CD8-positive, alpha-beta T cell (primary cell): ENCODE measurements at places on chromosomes 4 and X. TPM values are rescaled to one million over a fixed set of nuclear protein-coding genes. Genes with fewer than 3 reads are reported as not detected.

- no peak for DNase-seq
These were observed 233.6 kb downstream of the PDHA2 start for GRCh38 chr4:96073461-96073860.

DNA sequence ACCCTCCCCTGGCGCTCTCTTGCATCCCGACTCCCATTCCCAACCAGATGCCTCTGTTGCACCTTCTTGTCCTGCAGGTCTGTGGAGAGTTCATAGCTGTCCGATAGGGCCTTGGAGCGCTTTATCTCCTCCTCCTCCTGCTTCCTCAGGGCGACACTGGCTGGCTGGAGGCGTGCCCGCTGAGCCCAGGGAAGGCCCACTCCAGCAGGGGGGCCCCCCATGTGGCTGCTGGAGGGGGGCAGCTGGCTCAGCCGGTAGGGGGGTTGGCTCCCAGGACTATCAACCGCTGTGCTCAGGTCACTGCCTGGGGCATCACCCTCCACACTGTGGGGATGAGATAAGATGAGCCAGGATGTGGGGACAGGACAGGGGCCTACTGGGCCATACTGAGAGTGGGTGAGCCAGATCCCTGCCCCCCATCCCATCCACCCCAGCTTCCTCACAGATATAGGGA lies 25.6 kb downstream of the IQSEC2 start:
- no peak for DNase-seq

- DNase-seq = no peak
These were observed 89.8 kb downstream of the EIF4E start for GRCh38 chr4:98838977-98839618.

GRCh38 chr4:53709693-53710092 lies 118.4 kb upstream of the LNX1 start:
- no peak for DNase-seq

DNA sequence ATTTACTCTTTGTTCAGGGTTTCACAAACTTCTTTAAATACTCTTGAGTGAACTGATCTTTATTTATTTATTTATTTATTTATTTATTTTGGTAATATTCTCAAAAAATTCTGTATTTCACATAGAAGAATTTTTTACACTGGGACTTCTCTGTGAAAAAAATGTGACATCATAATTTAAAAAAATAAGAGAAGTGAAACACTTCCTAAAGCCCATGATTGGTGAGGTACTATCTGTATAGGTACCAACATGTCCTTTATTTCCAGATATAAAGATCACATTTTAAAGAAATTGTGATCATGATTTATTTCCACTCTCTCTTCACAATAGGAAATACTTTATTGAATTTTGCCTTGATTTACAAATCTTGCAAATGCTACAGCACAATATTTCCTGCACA lies 497.1 kb downstream of the FAT4 start:
- no peak for DNase-seq

DNA sequence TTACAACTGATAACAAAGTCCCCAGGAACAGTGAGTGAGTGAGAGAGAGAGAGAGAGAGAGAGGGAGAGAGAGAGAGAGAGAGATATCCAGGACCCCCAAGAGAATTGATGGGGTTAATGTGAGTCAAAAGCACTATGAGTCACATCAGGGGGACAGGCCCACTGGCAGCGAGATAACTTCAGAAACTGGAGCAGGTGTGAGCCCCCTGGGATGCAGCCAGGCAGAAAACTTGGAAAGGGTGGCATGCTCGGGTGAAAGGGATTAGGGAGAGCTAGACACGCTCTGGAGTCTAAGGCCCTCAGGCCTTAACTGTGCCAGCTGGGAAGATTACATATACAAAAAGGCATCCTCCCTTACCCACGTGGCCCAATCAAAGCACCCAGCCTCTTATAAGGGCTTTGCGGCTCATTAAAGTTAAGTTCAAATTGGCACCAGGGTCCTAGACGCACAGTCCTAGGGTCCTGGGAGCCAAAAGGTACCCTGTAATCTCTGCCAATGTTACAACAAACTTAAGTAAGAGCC lies 841 bp downstream of the ACOT9 start:
- no peak for DNase-seq

DNA sequence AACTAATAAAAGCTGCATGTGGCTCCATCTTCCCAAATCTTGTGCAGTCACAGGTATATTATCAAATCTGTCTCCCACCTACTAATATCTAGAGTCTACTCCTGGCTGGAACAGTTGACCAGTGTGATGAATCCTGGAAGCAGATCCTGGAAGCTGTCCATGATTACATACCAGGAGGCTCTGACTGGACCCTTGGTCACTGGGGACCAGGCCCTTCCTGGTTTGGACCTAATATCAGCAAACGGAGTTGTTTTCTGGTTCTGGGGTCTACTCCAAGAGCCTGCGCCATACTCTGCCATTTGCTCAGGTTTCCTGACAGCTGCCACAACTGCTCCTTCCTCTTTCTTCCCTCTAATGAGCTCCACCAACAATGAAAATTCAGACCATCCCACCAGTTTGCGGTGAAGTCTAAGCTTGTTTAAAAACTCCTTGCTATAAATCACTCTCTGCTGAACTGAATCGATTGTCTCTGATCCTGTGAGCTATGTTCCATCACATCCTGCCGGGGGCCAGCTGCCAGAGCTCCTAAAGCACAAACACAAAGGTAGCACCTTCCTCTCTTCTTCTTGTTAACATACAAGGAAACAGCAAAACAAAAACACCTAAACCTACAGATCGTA lies 114.2 kb downstream of the PALLD start:
- no peak for DNase-seq

GRCh38 chr4:171118091-171118490 lies 695.1 kb upstream of the GALNTL6 start:
- no peak for DNase-seq

DNA sequence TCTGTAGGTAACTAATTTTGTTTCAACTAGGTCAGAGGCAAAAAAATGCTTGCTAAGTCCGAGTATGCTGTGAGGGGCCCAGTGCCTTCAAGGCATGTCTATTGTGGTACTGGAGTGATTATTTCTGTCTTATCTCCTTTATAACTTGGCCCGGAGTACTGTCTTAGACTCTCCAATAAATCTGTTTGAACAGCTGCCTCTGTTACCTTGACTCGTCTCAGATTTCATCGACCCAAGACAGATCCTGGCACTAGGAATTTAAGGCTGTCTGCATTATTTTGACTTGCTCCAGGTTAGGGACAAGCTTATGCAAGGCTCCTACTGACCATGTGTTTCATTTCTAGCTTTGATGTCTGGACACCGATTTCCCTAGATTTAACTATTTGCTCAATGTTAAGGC lies 41.1 kb upstream of the NKAP start:
- no peak for DNase-seq

DNA sequence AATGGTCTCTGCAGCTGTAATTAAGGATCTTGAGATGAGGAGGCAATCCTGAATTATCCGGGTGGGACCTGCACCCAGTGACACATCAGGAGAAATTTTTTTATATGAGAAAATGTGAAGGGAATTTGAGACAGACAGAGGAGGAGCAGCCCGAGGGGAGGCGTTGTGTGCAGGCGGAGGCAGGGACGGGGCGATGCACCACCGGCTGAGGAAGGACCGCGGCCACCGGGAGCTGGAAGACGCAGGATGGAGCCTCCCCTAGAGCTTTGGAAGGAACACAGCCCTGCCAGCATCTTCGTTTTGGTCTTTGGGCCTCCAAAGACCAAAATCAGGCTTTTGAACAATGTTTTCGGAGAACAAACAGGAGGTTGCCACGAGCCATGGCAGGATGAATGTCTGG lies 85.0 kb upstream of the ADRA2C start:
- no peak for DNase-seq

- no peak for DNase-seq
These were observed 34.9 kb downstream of the SYTL5 start for GRCh38 chrX:38041237-38041636.

- no peak for DNase-seq
These were observed 5.6 kb downstream of the PCDH10 start for GRCh38 chr4:133154725-133155124.

DNA sequence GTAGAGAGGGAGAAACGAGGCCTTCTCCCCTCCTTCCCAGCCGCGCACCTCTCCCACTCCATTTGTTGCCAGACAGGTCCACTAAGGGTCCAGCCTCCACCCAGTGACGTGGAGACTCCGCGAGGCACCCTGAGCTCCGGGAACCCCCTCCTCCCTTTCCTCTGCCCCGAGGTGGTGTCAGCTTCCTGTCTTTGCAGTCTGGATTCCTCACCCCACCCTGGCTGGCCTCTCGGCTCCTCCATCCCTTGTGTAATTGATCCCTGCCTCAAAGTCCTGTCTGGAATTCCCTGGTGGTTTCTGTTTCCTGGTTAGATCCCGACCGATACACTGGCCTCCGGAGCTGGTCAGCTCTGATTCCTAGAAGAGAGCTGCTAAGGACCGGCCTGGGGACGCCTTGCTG lies 105.9 kb upstream of the SCOC start:
- DNase-seq = no peak

DNA sequence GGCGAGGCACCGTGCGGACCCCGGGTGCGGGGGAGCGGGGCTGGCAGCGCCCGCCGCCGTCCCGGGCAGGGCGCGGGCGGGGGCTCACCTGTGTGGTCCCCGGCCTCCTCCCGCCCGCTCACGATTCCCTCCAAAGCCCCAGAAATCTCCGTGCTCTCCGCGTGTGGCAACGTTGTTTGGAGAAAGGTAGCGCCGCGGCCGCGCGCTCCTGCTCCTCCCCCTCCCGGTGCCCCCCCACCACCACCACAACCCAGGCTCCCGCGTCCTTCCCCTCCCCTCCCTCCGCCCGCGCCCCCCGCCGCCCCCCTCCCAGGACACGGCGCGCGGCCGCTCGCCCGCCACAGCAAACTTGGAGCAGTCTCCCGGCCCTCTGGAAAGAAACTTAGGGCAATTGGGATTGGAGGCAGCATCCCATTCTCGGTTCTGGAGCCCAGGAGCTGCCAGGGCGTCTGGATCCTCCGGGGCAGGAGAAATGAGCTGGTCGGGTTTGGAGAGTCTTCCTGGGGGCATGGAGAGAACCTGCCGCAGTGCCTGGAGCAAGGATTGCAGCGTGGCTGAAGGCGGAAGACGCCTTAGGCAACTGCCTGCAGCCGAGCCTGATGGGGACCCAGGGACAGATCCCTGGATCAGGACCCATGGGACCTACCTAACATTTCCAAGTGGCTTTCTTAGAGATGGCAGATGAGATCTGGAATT lies 855 bp downstream of the KLF3 start:
- peak; percentile 64 for DNase-seq

DNA sequence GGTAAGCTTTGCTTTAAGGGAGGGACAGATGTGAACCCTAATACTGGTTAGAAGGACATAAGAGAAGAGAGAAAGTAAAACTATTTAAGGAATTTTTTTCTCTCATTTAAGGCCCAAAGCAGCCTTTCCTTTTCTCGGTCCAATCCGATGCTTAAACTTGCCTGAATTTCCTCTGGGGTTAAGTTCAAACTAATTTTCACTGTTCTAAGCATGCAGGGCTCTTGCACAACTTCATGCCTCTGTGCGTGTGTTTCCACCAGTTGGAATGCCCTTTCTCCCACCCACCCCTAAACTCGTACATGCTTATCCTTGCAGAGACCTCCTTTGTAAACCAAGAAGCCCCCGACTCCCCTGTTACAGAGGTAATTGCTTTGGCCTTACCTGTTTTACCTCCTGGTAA lies 204.7 kb downstream of the CBR4 start:
- DNase-seq = no peak

- DNase-seq = no peak
These were observed 5.7 kb downstream of the SPON2 start for GRCh38 chr4:1166509-1167243.

DNA sequence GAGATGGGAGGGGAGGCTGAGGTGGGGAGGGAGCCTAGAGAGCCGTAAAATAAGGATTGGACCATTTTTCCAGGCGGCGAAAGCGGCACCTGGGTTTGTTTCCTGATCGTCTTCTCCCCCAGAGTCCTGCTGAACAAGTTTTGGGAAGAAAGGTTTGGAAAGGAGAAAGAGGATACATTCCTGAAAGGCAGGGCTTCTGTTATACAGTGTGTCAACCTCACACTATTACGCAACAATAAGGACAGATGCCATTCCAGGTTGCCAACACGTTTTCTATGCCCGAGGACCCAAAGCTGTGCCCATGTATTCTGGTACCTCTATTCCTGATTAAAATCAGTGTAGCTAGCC lies 658 bp downstream of the SCOC start:
- DNase-seq = no peak

GRCh38 chrX:96971812-96972211 lies 88.1 kb downstream of the RPA4 start:
- DNase-seq = no peak

Gene UGT8
- total RNA-seq = 0.14 TPM

Gene AKAP14
- not detected for total RNA-seq

Gene PGRMC1
- 18.4 TPM for total RNA-seq

Gene SLC9B1
- total RNA-seq = 4.0 TPM

Gene SLITRK2
- not detected for total RNA-seq

Gene SPIN2A
- total RNA-seq = 0.61 TPM

Gene CENPVL1
- not detected for total RNA-seq

Gene EFHC2
- 1.3 TPM for total RNA-seq

Gene ATP5ME
- total RNA-seq = 114 TPM

Gene SYN1
- not detected for total RNA-seq

Gene DUX4
- total RNA-seq = not detected
